Activated naive CD4-positive, alpha-beta T cell (primary cell): ENCODE measurements at places on chromosomes 13 and 19.

GRCh38 chr13:79724348-79725103, 243.6 kb downstream of the NDFIP2 start:
- DNase-seq = no peak

DNA sequence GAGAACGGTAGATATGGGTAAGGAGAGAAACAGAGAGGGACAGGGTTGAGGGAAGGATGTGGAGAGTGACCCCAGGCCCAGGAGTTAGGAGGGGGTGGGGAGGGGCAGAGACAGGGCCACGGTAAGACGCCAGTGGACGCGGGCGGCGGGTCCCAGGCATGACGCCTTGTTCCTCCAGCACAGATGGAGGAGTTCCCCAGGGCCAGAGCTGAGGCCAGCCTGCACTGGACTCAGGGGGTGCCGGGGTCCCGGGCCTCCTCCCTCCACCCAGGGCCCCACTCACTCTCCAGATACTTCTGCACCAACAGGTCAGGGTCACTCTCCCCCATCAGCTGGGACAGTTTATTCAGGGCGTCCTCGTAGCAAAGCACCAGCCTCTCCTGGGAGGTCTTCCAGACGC, 22.0 kb upstream of the EMP3 start:
- no peak for DNase-seq

DNA sequence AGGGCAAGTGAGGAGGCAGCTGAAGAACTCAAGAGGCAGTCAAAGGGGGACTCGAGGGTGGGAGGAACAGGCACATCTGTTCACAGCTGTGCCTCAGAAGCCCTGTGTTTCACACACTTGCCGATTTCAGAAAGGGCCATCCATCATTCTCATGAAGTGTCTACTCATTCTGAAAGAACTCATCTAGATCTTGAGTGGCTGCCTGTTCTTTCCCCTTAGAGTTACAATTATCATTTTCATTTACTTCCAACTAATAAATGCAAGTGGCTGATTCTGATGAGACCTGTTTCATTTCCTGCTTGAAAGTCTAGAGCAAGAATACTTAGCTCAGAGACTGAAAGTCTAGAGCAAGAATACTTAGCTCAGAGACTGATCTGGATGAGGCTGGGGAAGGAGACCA, 1145.1 kb downstream of the UQCRFS1 start:
- no peak for DNase-seq

- DNase-seq = no peak
Observed at GRCh38 chr13:54347531-54347930, 1318.9 kb downstream of the OLFM4 start.

DNA sequence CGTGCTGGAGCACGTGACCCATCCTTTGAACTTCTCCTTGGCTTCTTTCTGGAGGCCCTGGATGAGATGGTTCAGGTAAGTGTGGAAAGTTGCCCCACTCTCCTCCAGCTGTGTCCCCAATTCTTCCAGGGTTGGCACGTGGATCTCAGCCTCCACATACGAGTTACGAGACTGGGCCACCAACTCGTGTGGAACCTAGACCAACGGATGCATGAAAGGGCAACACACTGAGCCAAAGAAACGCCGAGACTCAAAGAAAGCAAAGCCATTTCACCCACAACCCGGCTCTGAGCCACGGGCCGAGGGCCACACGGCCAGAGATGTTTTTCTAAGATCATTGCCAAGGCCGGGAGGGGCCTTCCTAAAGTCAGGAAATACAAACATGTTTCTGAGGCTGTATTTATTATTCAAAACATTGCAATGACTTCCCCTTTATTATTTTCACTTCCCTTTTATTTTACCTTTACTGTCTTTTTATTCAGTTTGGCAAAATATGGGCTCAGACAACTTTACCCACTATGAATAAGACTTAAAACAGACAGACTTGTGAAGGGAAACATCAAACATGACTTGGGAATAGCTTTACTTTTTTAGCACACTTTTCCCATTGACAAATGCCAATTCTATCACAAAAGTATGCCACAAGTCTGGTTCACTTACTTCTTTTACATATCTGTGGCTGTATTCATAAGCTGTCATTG, 94.6 kb downstream of the KL start:
- DNase-seq = no peak

DNA sequence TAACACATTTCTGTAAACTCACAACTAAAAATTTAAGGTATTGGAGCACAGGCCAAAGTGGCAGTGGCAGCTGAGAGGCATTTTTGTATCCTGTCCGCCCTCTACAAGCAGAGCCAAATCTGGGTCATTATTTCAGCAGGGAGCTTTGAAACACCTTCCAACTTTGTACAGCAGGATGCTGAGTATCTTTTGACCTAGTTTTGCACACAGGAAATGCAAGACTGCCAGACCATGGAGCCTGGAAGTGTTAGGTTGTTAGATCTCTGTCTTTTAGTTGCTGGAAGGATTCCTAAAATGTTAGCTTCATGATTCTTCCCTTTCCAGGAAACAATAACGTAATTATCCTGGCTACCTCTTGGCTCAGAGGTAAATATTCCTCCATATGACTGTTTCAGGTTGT, 148.6 kb upstream of the ATXN8OS start:
- DNase-seq = no peak

- no peak for DNase-seq
Observed at GRCh38 chr19:40693150-40693788, 2.8 kb upstream of the NUMBL start.

GRCh38 chr19:15828121-15828610, 12.7 kb upstream of the OR10H1 start:
- DNase-seq = no peak

GRCh38 chr19:51621178-51621577, 9.0 kb downstream of the SIGLEC5 start:
- no peak for DNase-seq

GRCh38 chr19:49182848-49183375, 25.3 kb downstream of the TRPM4 start:
- DNase-seq = no peak

DNA sequence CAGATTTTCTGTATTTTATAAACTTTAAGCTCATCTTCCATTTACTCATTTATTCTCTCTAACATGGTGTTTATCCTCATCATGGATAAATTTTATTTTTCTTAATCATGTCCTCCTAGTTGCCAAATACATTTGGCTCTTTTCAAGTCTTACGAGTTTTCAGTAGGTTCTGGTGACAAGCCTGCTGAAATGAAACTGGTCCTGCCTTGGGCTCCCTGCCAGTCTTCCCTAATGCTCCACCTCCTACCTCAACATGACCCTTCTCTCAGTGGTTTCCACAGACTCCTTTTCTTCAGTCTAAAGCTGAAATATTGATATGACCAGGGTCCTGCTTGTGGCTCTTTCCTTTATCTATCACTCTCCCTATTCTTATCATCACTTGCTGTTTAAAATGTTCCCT, 81.2 kb downstream of the TRPC4 start:
- DNase-seq = no peak

- no peak for DNase-seq
Observed at GRCh38 chr13:103272770-103273169, 206.6 kb upstream of the SLC10A2 start.

DNA sequence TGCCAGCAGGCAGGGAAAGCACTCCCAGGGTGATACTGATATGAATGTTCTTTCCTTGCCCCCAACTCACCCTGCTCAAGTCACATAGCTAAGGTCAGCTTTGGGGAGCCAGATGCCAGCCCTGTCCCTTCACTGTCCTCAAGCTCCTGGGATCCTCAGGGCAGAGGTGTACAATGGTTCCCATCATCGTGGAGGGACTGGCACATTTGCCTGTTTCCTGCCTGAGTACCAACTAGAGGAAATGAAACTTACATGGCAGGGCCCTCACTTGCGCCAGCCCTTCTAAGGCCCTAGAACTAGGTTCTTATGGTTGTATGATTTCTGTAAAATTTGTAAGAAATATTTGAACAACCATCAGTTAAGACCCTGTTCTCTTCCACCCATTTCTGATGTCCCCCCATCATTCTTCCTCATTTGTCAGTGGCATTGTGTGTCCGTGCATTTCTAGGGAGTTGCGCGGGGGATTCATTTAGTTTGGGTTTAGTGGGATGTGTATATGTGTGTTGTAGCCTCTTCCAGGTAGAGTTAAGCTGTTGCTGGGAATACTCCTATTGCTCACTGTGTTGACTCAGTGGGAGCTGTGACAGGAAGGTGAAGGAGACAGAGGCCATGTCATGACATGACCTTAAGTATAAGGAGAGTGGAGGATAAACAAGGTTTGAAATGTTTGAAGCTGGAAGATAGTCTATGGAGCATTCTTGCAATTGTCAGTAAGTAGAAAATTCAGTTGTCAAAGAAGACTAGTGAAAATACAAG, 41.3 kb upstream of the RCBTB2 start:
- DNase-seq = no peak
